GM04503 (cell line): ENCODE measurements at places on chromosomes 16 and 17.

DNA sequence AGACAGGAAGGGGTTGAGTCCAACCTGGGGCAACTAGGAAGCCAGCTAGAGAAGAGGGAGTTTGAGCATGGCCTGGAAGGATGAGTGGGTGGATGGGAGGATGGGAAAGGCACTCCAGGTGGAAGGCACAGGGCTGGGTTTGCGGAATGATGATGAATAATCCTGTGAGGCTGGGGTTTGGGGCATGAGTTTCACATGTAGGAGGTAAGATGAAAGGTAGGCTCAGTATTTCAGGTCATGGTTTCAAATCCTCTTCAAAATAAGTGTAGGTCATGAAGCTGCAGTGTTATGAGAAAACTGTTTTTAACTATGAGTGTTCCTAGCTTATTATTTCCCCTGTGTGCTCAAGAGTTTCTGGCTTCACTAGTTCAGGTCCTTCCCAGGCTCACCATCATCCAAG lies 130.3 kb downstream of the SKAP1 start:
- no peak for DNase-seq

DNA sequence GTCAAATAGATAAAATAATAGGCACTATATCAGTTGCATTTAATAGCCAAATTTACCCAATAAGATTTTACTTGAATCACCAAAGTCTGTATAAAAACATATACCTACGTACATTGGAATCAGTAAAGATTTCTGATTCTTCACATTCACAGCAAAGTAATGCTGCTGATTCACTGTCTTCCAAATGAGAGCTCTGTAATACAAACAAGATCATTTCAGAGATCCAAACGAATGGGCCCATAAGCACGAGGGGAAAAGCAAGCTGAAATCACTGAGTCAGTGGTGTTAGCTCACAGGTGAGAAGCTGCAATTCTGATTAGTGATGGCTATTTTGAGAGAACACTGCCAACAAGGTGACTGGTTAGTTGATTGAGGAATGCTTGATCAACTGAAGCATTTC lies 81.3 kb downstream of the SSH2 start:
- DNase-seq = no peak

GRCh38 chr16:89145406-89146161 lies 26.0 kb upstream of the CDH15 start:
- DNase-seq = no peak

DNA sequence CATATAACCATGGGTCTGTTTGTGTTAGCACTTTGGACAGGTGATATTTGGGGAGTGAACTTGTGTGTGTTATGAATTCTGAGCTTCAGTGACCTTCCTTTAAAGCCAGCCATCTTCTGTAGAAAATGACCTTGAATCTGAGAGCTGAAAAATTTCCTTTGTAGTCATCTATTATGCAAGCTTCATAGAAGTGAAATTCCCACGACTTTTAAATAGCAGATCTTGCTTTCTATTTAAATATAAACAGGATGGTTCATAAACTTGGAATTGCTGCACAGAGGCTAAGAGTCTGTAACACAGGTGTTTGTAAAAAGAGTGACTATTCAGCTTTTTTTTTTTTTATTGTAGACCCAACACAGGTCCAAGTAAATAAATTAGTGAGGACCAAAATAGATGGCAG lies 85.5 kb downstream of the MARCHF10 start:
- DNase-seq = no peak

- DNase-seq = no peak
These were observed 113.4 kb upstream of the RCVRN start for GRCh38 chr17:10018461-10018891.
